Spinal cord (tissue), 10 donors: ENCODE measurements at places on chromosomes 11 and 22. TPM values are rescaled to one million over a fixed set of nuclear protein-coding genes. Genes with fewer than 3 reads are reported as not detected.

KRTAP5-2 gene
- total RNA-seq: not detected

GAL gene
- 1.2 TPM for total RNA-seq

MYO7A gene
- total RNA-seq: 3.0 TPM

VSIG10L2 gene
- not detected for total RNA-seq

NLRP6 gene
- total RNA-seq: not detected

CELSR1 gene
- 5.6 TPM for total RNA-seq

MRGPRF gene
- 28.6 TPM for total RNA-seq

LARGE1 gene
- total RNA-seq: 31.6 TPM

GLYAT gene
- not detected for total RNA-seq
